ENCODE measurements at places on chromosomes 2 and 18. TPM values are rescaled to one million over a fixed set of nuclear protein-coding genes. Genes with fewer than 3 reads are reported as not detected.

The FOXI3 gene
- total RNA-seq, result not detected

The MTCL1 gene
- 9.9 TPM for total RNA-seq

The G6PC2 gene
- total RNA-seq, result not detected

The C2orf78 gene
- total RNA-seq, result not detected

The PLGLB2 gene
- 0.20 TPM for total RNA-seq

Data from esophagus mucosa (tissue), 1 donor.